ENCODE measurements at places on chromosomes 5 and 9. TPM values are rescaled to one million over a fixed set of nuclear protein-coding genes. Genes with fewer than 3 reads are reported as not detected.

DBH gene
- total RNA-seq, result not detected

DNA sequence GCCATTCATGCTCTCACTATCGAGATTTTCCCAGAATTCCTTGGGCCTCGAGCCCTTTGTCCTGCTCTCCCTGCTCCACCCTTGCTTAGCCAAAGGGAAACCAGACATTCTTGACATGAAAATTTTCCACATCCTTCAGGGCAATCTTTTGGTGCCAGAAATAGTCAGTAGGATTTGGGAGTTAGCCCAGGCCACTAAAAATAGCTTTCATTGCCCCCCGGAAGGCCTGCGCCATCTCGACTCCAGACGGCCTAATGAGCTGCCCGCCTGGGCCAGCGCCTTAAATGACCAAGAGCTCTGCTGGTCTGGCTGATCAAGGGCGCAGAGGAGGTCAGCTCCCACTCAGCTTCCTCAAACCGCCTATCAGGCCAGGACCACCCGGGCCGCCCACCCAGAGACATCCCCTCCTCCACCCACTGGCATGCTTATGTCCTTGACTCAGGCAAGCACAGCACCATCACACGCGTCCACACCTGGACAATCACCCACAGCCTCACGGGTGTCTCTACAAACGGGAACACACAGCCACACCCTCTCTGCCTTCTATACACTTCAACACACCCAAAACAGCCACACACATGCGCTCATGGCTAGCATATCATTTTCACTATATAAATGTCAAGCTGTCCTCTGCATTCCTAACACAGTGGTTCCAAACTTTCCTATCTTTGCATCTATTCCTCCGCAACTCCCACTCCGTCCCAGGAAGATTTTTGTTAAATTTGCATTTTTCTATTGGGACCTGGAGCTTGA, 20.9 kb downstream of the DUSP1 start:
- DNase-seq, result no peak

HSPA4 gene
- total RNA-seq, result 26.2 TPM

MAML1 gene
- 18.1 TPM for total RNA-seq

DNA sequence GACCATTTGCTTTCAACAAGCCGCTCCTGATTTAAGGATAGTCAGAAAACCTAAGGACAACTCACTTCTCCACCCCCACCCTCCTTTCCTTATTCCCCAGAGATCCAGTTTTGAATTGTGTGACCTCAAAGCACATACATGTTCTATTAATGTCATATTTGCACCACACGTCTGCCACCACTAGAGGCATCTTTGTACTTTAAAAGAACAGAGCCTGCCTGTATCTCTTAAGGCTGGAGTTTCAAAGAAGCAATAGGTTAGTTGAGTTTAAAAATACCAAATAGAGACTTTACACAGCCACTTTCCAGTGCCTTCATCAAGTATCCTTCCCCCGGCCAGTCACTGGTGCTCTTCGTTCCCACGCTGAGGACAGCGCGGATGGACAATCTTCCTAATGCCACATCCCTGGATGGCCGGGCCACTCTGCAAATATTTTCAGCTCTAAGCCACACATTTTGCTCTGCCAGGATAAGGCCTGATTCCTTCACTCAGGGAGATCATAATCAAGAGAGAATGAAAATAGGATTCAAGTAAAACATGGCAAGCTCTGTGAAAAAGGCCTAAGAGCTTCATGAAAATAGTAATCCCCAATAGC, 146.3 kb downstream of the SNCAIP start:
- DNase-seq, result peak; percentile 27

TRUB2 gene
- 11.4 TPM for total RNA-seq

CARTPT gene
- not detected for total RNA-seq

- no peak for DNase-seq
These were observed 2.6 kb downstream of the HMMR start for GRCh38 chr5:163463063-163463435.

IGFBPL1 gene
- 3.3 TPM for total RNA-seq

- no peak for DNase-seq
These were observed 52.7 kb downstream of the CDKN2A start for GRCh38 chr9:21941337-21941995.

DNA sequence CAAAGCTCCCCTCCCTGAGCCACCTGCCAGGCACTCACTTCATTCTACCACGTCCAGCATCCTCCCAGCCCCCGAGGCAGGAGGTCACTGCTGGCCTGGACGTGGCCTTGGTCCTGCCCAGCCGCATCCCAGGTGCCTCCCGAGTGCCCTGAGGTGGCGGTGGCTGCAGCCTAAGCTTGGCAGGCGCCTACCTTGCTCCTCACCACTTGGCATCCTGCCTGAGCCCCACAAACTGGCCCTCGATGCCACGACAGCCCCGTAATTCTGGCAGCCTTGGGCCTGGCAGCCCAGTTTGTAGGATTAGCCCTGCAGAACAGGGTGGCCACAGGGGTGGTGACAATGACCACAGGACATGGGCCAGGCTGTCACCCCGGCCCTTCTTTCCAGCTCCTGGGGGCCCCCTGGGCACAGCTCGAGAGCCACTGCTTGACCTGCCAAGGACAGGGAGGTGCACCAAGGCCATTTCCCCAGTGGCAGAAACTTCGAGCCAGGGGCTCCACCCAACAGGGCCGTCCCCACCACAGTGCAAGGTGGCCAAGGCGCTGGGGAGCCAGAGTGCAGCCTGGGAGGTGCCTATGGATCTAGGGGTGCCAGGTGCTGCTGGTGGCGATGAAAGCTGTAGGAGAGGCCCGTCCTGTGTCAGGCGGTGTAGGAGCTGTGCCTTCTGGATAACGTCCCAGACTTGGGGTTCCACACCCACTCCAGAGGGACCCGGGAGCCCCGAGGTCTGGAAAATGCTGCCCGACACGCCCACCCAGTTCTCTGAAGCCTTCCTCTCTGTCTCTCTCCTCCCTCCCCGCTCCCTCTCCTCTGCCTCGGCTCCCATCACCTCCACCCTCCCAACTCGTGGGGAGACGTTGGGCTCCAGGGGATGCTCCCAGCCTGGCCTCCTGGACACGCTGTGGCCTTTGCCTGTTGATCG, 18.4 kb downstream of the NKD2 start:
- no peak for DNase-seq

CTSV gene
- total RNA-seq, result 1.6 TPM

LHX6 gene
- total RNA-seq, result not detected

- DNase-seq, result peak; percentile 48
These were observed 69.1 kb downstream of the ADAMTS2 start for GRCh38 chr5:179275941-179276837.

LECT2 gene
- total RNA-seq, result not detected

- DNase-seq, result peak; percentile 46
These were observed 789 bp downstream of the SEMA6A start for GRCh38 chr5:116573702-116574366.

PCDHGA5 gene
- 6.0 TPM for total RNA-seq

GRCh38 chr5:89293810-89294209, 410.8 kb upstream of the MEF2C start:
- DNase-seq, result no peak

DNA sequence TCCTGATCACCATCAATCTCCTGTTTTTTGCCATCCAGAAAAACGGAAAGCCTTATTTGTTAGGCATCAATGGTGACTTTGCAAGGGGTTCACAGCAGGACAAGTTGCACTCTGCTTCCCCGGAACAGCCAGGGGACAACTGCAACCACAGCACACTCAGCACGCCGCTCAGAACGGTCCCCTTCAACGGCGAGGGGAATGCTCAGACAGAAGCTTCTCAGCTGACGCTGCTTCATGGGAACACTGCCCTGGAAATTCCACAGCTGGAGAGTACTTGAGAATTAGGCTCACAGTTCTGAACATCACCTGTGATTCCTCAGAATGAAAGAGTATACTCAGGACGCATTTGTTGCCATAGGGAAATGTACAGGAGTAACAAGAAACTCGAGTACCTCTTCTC, 40.1 kb upstream of the PLPP6 start:
- no peak for DNase-seq

DNA sequence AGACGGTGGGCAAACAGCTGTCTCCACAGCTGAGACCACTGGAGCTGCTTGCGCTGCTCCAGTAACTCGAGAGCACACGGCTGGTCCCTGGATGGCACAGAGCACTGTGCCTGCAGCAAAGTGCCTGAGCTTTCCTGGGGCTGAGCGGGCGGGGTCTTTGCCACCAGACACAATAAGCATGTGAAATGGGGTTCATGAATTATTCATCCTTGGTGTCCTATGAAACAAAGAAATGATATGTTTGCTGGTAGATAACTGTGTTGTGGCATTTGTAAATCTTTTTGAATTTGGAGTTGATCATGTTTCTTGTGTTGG, 151.7 kb upstream of the MPDZ start:
- DNase-seq, result no peak

GNA14 gene
- total RNA-seq, result 5.3 TPM

DNA sequence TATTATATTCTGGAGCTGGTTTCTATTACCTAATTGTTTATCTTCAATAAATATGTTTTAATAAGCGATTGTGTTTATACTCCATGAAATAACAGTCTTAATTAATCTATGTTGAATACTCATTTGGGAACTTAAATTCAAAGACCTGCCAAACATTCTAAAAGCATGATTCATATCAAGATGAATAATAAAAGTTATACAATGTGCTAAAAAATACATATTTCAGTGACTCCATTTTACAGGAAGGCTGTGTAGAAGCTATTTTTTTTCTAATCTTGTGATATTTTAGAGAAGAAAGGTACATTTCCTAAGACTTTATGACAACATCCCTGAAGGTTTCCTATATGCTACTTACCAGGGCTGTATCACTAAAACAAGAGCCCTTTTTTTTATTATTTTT, 417.9 kb downstream of the NFIB start:
- no peak for DNase-seq

GRCh38 chr5:172692451-172692850, 51.4 kb downstream of the NEURL1B start:
- no peak for DNase-seq

- peak; percentile 91 for DNase-seq
These were observed 137.2 kb downstream of the C9orf50 start for GRCh38 chr9:129483415-129484351.

CDO1 gene
- total RNA-seq, result 92.3 TPM

DNA sequence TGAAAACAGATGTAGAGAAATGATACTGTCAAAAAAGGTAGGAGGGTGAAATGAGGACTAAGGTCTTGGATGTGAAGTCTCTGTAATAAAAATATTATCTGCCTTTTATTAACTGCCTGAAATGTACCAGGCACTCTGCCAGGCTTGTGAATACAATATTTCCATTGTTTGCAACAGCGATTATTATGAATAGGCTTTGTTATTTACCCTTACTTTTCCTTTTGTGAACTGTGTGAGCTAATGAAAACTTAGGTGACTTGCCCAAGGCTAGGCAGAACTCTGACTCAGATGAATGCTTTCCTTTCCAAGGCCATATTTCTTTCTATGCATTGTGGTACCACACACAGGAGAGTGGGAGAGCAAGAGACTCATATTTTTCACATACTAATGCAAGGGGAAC, 204.1 kb downstream of the CDH12 start:
- no peak for DNase-seq

GRCh38 chr5:7848296-7848695, 2.6 kb downstream of the CFAP90 start:
- no peak for DNase-seq

MYO10 gene
- total RNA-seq, result 35.8 TPM

GRCh38 chr9:86902991-86903733, 44.1 kb downstream of the GAS1 start:
- no peak for DNase-seq

DNA sequence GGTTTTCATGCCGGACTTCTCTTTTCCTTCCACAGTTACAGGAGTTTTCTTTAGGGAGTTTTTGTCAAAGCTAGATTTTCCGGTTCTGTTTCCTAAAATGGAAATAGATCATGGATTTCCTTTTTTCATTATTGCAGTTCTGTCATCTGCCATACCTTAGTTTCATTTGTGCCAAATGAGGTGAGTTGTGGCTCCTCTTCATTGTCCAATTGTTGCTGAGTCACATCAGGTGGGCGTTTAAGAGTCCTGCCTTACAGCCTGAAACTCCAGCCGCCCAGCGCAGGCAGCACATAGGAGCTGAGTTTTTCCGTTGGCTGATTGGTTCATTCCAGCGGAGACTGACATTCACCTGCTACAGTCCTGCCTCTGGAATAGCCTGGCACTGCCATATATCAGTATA, 14.1 kb downstream of the SLC25A25 start:
- DNase-seq, result no peak

SCGB3A2 gene
- not detected for total RNA-seq

WDR70 gene
- total RNA-seq, result 25.9 TPM

TAS2R1 gene
- total RNA-seq, result not detected

GRCh38 chr9:137691646-137692351, 73.0 kb downstream of the EHMT1 start:
- no peak for DNase-seq

GRCh38 chr9:124373851-124374250, 41.4 kb downstream of the PSMB7 start:
- no peak for DNase-seq

- no peak for DNase-seq
These were observed 61.1 kb downstream of the LMNB1 start for GRCh38 chr5:126837906-126838539.

DNA sequence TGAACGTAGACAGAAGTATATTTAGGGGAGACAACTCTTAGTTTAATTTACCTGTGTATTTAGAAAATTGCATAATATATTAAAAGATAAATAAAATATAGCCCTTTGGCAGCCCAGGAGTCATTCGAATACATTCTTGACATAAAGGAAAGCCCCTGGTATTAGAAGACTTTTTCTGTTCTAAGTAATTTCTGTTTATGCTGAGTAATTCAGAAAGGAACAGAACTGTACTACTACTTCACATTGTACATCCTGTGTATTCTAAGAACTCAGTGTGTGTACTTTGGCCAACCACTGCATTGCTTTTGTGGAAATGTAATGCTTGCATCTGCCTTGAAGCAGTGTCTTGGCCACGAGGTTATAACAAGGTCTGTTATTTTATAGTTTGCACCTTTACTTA, 136.4 kb downstream of the KDM4C start:
- DNase-seq, result no peak

GRCh38 chr9:104858271-104858670, 69.7 kb downstream of the ABCA1 start:
- DNase-seq, result no peak

GRCh38 chr9:92729735-92730155, 34.9 kb downstream of the BICD2 start:
- no peak for DNase-seq

GRCh38 chr5:181138258-181138657, 7.3 kb upstream of the OR2V1 start:
- DNase-seq, result no peak

PSMB7 gene
- total RNA-seq, result 93.9 TPM

Data from body of pancreas (tissue), 4 donors.